SK-MEL-5 (cell line): ENCODE measurements at places on chromosomes 6 and 20. TPM values are rescaled to one million over a fixed set of nuclear protein-coding genes. Genes with fewer than 3 reads are reported as not detected.

The LY6G6F gene
- not detected in 2 replicates for total RNA-seq

The UBD gene
- not detected in 2 replicates for total RNA-seq

The MACROD2 gene
- total RNA-seq, result 1.3 and 3.3 TPM in 2 replicates

DNA sequence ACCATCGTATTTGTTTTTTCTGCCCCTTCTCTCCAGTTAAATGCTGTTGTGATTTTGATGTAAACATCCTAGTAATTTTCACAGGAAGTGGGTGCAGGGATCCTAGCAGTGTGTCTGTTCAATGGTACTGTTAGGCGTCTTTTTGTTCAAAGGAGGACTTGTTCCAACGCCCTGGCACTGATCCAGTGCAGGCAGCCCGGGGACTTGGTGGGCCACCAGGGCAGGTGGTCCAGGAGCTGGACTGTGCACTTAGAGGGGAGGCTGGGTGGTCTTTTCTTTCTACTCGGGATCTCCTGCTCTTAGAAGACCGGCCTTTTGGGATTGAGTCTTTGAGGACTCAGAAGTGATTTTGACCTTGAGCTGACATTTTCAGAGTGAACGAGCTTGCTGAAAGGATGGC, 41.1 kb upstream of the NKX2-2 start:
- DNase-seq, result peak; percentile 13

- peak; percentile 60 for DNase-seq
Observed at GRCh38 chr6:81753711-81754577, 1.5 kb upstream of the TENT5A start.

DNA sequence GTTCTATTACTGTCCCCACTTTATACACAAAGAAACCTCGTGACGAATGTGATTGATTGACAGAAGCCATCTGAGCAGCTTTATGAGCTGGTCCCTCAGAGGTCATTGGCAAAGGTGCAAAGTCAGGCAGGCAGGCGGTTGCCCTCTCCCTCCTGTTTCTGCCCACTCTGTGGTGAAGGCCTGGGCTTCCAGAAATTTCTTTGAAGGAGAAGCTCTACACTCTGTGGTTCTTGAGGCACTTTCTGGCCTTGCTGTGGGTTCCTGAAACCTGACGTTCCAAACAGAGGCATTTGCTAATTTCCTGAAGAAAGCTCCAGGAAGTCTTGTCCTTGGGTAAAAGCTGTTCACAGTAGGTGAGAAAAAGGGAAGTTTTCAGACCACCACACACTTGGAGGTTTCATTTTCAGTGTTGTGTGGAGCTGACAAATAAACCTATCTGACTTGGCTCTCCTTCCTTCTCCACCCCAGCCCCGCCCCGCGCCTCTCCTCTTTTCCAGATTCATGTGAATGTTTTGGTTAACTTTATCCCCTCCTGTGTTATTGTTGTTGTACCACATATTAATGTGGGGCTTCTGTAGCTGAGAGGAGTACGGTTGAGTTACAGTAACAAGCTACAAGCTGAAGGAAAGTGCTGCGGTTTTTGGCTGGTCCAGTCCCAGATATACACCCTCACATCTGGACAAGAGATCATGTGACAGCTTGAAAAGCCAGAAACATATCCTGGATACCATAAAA, 274.1 kb downstream of the CLIC5 start:
- DNase-seq, result no peak
